ENCODE measurements at places on chromosomes 2 and 18.

- no peak for DNase-seq
Measured at GRCh38 chr2:179584760-179585159, 276.7 kb downstream of the ZNF385B start.

DNA sequence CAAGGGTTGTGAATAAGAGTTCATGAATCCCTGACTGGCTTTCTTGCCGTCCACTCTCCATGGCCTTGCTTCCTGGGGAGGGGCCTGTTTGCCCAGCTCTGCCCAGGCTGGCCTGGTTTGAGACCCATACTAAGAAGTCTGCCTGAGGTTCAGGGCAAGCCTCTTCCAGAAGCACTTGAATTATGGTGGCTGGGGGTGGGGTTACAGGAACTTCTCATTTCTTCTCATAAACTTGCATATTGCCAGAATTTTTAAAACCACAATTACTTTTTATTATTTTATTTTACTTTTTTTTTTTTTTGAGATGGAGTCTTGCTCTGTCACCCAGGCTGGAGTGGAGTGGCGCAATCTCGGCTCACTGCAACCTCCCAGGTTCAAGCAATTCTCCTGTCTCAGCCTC, 42.0 kb downstream of the GORASP2 start:
- DNase-seq: no peak

- no peak for DNase-seq
Measured at GRCh38 chr2:36338124-36338826, 17.3 kb upstream of the CRIM1 start.

- DNase-seq: no peak
Measured at GRCh38 chr2:146992466-146992865, 852.4 kb upstream of the ACVR2A start.

- DNase-seq: no peak
Measured at GRCh38 chr2:135299658-135300244, 231.3 kb downstream of the ZRANB3 start.

DNA sequence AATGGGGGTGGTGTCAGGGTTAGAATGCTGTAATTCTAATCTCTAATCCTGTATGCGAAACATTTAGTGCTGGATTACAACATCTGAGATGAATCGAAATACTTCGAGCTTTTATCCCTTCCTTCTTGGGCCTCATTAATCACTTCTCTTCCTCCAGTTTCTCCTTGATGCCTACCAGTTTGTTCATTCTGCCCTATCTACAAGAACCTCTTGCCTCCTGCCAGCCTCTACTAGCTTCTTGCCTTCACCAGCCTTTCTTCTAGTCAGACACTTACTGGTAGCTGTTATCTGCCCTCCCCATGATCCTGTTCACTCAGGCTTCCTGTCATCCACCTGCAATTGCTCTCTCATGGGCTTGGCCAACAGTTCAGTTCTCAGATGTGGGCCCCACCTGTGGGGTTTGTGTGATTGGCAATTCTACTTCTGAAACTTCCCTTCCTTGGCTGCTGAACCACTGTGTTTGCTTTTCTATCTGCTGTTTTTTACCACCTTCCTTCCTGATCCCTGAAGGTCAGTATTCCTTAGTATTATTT, 15.4 kb upstream of the FARP2 start:
- no peak for DNase-seq

- no peak for DNase-seq
Measured at GRCh38 chr2:11389052-11389420, 44.6 kb upstream of the ROCK2 start.
